Stimulated activated CD8-positive, alpha-beta memory T cell treated with anti-CD3 and anti-CD28 coated beads, Interleukin-12 subunit alpha, Interleukin-12 subunit beta, amount 100 ng/mL, for 1 hour (primary cell): ENCODE measurements at places on chromosomes 2 and 18.

GRCh38 chr2:12543978-12544558, 172.7 kb upstream of the TRIB2 start:
- no peak for DNase-seq

DNA sequence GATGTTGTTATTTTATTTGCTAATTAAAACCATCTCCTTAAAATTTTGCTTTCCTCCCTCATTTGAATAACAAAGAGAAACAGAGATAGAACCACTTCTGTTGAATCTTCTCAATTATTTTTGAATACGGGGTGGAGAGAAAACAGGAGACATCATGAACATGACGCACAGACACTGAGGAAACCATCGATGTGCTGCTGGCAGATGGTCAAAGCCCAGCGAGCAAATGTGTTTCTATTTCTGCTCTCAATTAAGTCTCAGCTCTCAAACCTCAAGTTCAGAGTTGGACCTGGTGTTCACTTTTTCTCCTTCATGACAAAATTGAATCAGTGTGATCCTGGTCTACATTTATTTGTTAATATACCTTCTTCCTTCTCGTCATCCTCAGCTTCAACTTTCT, 36.1 kb upstream of the TWIST2 start:
- DNase-seq, result no peak

DNA sequence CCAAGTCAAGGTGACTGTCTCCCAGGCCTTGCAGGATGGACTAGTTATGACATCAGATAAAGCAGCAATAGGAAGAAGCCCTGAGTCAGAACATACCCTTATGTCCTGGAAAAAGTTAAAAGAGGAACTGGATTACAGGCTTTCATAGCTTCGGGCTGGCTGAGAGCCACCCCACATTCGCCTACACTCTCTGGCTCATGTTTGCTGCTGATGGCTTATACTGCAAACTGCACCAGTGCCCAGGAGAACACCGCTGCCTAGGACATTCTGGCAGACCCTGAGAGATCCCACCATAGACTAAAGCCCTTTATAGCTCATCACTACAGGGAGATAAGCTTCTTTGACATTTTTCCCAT, 20.3 kb downstream of the SLC8A1 start:
- DNase-seq, result no peak

GRCh38 chr2:67726416-67726815, 329.3 kb downstream of the ETAA1 start:
- DNase-seq, result no peak

DNA sequence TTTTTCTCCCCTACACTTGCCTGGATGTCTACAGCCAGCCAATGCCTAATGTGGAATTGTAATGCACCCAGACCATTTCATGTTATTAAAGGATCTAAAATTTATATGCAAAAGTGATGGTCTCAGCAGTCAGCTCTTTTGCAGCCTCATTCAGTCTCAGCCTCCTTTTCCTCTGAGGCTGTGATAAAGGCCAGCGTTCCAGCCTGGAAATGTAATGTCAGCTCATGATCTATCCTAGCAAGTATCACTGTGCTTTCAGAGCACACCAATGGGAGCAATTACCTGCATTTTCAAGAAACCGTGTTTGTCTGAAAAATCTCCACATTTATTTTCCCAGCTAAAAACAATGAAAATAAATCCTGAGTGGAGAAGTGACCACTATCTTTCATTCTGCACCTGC, 274.6 kb downstream of the CDH20 start:
- DNase-seq, result no peak

GRCh38 chr2:37928377-37928776, 3.3 kb downstream of the RMDN2 start:
- no peak for DNase-seq

- no peak for DNase-seq
These were observed 979.6 kb upstream of the CDH2 start for GRCh38 chr18:29156531-29156930.

DNA sequence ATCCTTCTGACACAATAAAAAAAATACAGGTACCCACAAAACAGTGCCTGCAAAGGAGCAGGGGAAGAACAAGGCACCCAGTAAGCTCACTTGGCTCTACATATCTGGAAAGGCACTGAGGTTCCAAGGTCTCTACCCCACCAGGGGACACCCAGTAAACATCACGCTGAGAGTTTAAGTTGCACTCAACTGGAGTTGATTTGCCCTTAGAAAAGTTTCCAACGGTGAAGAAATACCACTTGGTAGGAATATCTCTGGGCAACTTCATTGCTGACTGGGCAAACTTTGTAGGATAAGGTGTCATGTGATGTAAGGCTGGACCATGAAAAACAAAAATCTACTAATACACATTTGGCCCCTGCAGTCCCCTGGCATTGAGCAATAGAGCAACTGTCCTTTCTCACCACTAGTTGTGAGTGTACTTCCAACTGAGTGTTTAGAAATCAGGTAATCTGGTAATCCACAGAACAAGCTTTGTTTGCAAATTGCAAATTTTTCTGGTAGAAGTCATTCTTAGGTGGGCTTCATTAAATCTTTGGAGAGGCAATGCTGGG, 14.2 kb downstream of the ST8SIA3 start:
- DNase-seq, result no peak

GRCh38 chr18:74652392-74652988, 54.8 kb downstream of the ZNF407 start:
- no peak for DNase-seq

DNA sequence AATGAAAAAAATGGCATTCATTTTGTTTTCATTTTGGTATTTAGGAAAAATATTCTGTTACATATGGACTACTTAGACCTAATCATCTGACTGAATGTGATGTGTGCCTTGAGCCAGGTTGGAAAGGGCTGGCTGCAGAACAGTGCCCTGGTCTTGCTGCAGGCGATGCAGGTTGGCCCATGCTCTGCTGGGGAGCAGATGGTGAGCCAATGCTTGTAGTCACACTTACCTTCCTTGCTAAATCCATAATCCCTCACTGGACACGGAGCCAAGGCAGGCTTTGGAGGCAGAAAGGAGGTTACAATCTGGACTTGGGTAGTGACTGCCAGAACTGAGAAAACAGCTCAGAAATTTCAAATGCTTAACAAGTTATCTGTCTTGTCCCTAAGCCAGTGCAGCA, 228.7 kb downstream of the ARHGAP15 start:
- DNase-seq, result no peak

DNA sequence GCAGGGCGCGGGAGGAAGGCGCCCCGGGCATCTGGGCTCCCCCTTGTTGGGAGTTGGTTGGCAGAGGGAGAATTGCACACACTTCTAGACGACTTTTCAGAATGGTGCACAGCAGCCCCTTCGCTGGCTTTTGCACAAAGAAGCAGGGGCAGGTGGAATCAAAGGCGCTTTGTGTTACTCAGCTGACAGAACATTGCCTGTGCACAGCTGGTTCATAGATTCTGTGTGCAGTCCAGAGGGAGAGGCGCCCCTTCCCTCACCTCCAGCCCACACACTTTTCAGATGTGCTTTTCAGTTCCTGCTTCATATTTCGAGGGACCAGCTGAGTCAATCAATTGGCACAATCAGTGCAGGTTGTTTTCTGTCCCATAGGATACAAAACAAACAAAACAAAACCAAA, 348.4 kb upstream of the RAB12 start:
- no peak for DNase-seq

DNA sequence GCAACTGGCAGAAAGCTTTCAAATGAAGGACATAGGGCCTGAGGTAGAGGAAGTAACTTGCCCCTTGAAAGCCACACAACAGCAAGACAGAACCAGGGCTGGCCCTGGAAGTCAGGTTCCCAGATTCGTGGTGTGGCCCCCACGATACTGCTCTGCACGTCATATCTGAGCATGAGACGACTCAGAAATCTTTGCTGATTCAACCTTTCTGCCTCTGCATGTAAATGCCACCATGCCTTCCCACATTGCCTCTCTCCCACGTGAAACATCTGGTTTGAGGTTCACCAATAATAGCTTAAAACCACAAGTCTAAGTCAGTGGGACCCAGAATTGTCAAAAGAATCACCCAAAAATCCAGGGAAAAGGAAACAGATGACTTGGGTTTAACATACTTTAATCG, 214.0 kb upstream of the TRIB2 start:
- DNase-seq, result no peak

DNA sequence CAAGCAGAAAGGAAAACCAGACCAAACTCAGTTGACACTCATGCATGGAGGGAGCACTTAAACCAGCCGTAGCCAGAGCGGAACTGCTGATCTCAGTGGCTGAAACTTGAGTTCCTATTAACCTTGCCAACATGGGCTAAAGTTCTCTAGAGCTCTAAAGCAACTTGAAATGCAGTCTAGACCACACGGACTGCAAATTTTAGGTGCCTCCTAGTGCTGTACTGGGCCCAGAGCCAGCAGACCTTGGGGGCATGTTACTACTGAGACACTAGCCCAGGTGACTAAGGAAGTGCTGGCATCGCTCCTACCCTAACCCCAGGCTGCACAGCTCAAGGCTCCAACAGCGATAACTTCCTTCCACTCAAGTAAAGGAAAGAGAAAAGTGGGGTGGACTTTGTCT, 236.5 kb downstream of the AKAIN1 start:
- DNase-seq, result no peak

- DNase-seq, result no peak
These were observed 51.9 kb upstream of the ZEB2 start for GRCh38 chr2:144571770-144572169.

GRCh38 chr18:3970929-3971328, 484.2 kb downstream of the DLGAP1 start:
- DNase-seq, result no peak

DNA sequence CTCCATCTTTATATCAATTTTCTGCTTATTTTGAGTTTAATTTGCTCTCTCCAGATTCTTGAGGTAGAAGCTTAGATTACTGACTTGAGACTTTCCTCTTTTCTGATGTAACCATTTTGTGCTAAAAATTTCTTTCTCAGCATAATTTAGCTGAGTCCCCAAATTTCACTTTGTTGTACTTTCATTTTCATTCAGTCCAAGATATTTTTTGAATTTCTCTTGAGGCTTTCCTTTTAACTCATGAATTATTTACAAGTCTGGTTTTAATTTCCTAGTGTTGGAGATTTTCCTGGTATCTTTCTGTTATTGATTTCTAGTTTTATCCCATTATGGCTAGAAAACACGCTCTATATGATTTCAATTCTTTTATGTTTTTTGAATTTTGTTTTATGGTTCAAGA, 144.7 kb upstream of the PGAP1 start:
- DNase-seq, result no peak

- DNase-seq, result no peak
These were observed 16.6 kb downstream of the ME2 start for GRCh38 chr18:50895350-50896045.

DNA sequence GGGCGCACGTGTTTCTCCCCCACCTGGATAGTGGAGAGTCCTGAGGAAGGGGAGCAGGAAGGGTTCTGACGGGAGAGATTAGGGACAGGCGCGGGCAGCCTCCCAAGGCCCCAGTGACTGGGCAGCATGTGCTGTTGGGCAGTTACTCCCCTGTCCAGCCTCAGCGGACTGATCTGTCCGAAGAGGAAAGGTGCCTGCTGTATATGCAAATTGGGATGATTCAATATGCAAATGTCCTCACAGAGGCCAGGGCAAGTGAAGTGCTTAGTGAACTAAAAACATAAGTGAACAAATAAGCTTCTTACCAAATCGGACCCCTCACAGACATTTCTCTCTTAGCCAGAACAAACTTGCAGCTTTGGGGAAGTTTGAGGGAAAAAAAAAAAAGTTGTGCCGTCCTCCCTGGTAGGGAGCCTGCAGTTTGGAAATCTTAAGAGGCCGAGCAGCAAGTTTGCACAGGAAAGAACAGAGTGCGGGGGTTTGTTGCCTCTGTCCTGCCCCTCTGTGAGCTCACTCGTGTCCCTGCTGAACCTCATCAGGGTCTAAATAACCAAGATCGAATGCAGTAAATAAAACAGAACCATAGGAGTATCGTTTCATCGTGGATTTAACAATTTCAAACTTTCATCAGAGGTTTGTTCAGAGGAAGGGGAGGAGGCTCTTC, 141.4 kb downstream of the KCTD1 start:
- DNase-seq, result no peak

GRCh38 chr2:205929246-205929942, 156.6 kb downstream of the INO80D start:
- no peak for DNase-seq

DNA sequence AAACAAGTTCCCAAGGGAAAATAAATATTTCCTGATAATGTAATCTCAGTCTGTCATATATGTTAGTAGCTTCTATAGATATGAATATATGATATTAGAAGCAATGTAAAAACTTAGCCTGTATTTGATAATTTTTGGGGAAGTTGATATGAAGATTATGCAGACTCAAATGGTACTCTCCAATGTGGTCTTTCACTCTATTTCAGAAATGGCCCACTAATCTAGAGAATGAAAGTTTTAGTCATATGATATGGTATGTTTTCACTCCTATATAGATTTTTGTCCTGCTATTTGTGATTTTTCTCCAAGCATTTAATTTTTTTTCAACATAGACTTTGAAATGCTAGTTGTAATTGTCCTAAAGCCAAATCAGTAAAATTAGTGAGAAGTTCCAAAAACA, 236.7 kb upstream of the BOD1L2 start:
- no peak for DNase-seq

- no peak for DNase-seq
These were observed 100.1 kb upstream of the TRIB2 start for GRCh38 chr2:12616456-12617156.

GRCh38 chr2:26754972-26755670, 9.0 kb upstream of the SLC35F6 start:
- DNase-seq, result no peak

GRCh38 chr2:218236829-218237228, 19.8 kb downstream of the ARPC2 start:
- no peak for DNase-seq

GRCh38 chr2:19682493-19682892, 219.3 kb downstream of the TTC32 start:
- DNase-seq, result no peak

DNA sequence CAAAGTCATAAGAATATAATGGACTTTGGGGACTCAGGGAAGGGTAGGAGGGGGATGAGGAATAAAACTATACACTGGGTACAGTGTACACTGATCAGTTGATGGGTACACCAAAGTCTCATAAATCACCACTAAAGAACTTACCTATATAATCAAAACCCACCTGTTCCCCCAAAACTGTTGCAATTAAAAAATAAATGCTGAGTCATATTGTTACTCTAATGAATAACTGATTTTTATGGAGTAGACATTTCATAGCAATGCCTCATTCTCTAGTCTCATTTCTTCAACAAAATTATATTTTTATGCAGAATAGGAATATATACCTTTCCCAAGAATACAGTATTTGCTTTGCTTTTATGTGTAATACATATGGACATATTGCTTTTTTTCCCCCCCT, 181.2 kb downstream of the ST6GAL2 start:
- DNase-seq, result no peak

GRCh38 chr2:239603411-239604356, 202.9 kb upstream of the HDAC4 start:
- no peak for DNase-seq
